Activated CD4-positive, alpha-beta memory T cell treated with anti-CD3 and anti-CD28 coated beads for 36 hours (primary cell): ENCODE measurements at places on chromosomes 6 and 20. TPM values are rescaled to one million over a fixed set of nuclear protein-coding genes. Genes with fewer than 3 reads are reported as not detected.

Gene PKIB
- 0.48 TPM for total RNA-seq

GRCh38 chr6:121522771-121523386 is 87.4 kb downstream of the GJA1 start:
- no peaks in the 10 kb centered on the region for H3K36me3 ChIP-seq
- no peaks in the 10 kb centered on the region for H3K4me1 ChIP-seq
- H3K4me3 ChIP-seq: no peak overlapping the region

DNA sequence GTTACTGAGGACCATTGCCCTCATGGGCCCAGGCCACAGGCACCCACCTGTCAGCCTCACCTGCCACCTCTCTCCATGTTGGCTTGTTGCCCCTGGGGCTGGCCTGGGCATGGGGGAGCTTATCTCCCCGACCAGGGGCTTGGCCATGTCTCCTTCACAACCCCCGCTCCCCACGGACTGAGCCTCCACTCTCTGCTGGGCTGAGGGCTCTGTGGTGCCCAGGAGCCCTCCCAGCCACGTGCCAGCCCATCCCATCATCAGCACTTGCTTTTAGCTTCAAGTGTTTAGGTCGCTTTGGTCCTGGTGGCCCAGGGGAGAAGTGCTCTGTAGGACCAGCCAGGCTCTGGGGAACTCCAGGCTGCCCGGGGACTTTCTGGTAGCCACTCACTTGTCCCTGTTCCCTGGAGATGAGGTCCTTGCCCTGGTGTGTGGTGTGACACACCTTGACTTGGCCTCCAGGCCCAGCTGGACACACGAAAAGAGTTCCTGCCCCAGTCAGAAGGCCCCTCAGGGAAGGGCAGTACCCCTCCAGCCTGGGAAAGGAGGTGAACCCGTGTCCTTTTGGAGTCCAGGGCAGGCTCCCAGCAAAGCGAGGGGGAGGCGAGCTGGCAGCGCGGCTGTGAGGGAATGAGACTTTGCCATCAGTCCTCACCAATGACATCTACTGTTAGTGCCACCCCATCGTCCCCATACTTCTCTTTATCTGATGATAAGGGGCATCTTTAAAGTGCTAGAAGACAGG is 352.6 kb downstream of the ZFAND3 start:
- H3K27ac ChIP-seq: no peak overlapping the region
- peaks cover 6% of the 10 kb centered on the region for H3K4me1 ChIP-seq
- H3K4me3 ChIP-seq: no peak overlapping the region
- no peaks in the 10 kb centered on the region for H3K36me3 ChIP-seq
- no peak for DNase-seq

Gene NHLRC1
- total RNA-seq: 0.10 TPM

GRCh38 chr20:31712564-31713311 is 9.9 kb downstream of the BCL2L1 start:
- H3K27me3 ChIP-seq: no peaks in the 10 kb centered on the region
- H3K27ac ChIP-seq: peak overlapping the region; percentile 88
- peaks cover 79% of the 10 kb centered on the region for H3K36me3 ChIP-seq
- H3K4me3 ChIP-seq: peak overlapping the region; percentile 24

GRCh38 chr20:59190466-59190865 is 26.8 kb downstream of the ZNF831 start:
- peaks cover 2% of the 10 kb centered on the region for H3K4me1 ChIP-seq
- peaks cover 3% of the 10 kb centered on the region for H3K36me3 ChIP-seq
- H3K27me3 ChIP-seq: no peaks in the 10 kb centered on the region
- DNase-seq: no peak
- H3K4me3 ChIP-seq: no peak overlapping the region

- no peaks in the 10 kb centered on the region for H3K4me1 ChIP-seq
- peaks cover 4% of the 10 kb centered on the region for H3K27me3 ChIP-seq
- H3K36me3 ChIP-seq: no peaks in the 10 kb centered on the region
- no peak overlapping the region for H3K27ac ChIP-seq
- no peak overlapping the region for H3K4me3 ChIP-seq
These were observed 55.1 kb downstream of the MYLK4 start for GRCh38 chr6:2695454-2696095.

DNA sequence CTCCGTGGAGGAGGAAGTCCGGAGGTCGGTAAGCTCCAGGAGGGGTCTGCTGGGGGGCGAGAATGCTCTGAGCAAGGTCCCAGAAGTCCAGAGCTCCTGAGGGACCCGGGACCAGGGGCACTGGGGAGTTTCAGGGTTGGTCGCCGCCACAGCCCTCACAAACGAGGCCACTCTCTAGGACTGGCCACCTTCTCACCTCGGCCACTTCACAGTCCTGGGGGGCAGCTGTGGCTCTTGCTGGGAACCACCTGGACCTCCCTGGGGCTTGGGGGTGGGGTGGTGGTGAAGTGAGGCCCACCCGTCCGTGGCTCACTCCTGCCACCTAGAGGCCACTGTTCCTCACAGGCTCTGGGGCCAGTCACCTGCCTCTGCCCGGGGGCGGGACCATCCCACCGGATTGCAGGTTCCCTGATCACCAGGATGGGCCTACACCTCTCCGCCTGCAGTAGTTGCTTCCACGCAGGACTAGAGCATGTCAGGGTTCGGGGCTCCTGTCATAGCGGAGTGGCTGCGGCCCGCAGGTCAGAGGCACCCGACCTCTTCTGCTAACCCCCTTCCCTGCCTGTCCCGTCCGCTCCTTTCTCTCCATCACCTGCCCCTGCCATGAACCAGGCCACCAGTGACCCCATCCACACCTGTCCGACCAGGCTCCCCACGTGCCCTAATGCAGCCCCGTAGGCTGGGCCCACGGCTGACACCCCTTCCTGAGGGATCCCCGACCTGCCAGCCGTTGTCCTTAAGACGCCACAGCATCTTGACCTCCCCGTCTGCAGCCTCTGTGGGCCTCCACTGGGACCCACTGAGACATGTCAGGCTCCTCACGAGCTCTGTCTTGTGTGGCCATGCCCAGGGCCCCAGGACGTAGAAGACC is 5.1 kb upstream of the TCEA2 start:
- H3K36me3 ChIP-seq: no peaks in the 10 kb centered on the region
- peak overlapping the region; percentile 39 for H3K27ac ChIP-seq
- H3K27me3 ChIP-seq: peaks cover 15% of the 10 kb centered on the region
- peak; percentile 88 for DNase-seq
- H3K4me3 ChIP-seq: peak overlapping the region; percentile 55
- H3K4me1 ChIP-seq: peaks cover 14% of the 10 kb centered on the region

- H3K36me3 ChIP-seq: no peaks in the 10 kb centered on the region
- H3K27me3 ChIP-seq: peaks cover 5% of the 10 kb centered on the region
- H3K4me1 ChIP-seq: no peaks in the 10 kb centered on the region
These were observed 28.3 kb downstream of the METTL24 start for GRCh38 chr6:110329714-110330436.

DNA sequence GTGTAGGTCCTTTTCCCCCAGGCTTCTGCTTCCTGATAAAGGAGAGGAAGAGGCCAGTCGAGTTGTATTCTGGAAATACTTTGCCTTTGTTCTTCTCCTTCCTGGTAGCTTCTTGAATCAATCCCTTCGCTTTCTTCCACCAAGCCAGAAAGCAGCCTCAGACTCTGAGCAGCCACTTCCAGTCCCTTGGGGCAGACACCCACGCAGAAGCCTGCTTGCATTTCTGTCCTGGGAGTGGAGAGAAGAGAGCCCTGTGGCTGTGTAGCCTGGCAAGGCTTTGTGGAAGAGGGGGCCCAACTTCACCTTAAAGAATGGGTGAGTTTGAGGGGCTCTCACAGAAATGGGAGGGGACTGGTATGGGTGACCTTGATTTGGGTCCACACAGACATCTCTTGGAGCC is 211.0 kb upstream of the SSTR4 start:
- DNase-seq: no peak
- H3K36me3 ChIP-seq: no peaks in the 10 kb centered on the region
- H3K4me1 ChIP-seq: no peaks in the 10 kb centered on the region
- no peak overlapping the region for H3K27ac ChIP-seq

Gene UBD
- 0.59 TPM for total RNA-seq

- no peak overlapping the region for H3K27ac ChIP-seq
- DNase-seq: no peak
- no peak overlapping the region for H3K4me3 ChIP-seq
- H3K27me3 ChIP-seq: no peaks in the 10 kb centered on the region
These were observed 44.2 kb downstream of the NOX3 start for GRCh38 chr6:155411154-155412052.

Gene IMPG1
- not detected for total RNA-seq

Gene PRSS16
- 2.4 TPM for total RNA-seq

- peaks cover 1% of the 10 kb centered on the region for H3K27me3 ChIP-seq
- no peaks in the 10 kb centered on the region for H3K4me1 ChIP-seq
- no peak for DNase-seq
- H3K27ac ChIP-seq: no peak overlapping the region
- H3K36me3 ChIP-seq: no peaks in the 10 kb centered on the region
These were observed 22.2 kb downstream of the EPB41L2 start for GRCh38 chr6:131040866-131041265.

- no peaks in the 10 kb centered on the region for H3K36me3 ChIP-seq
- no peak for DNase-seq
- no peaks in the 10 kb centered on the region for H3K27me3 ChIP-seq
These were observed 339.4 kb downstream of the CDH26 start for GRCh38 chr20:60297649-60298048.

Gene OR12D3
- not detected for total RNA-seq

Gene RCAN2
- total RNA-seq: 4.3 TPM

Gene ARMH2
- not detected for total RNA-seq

DNA sequence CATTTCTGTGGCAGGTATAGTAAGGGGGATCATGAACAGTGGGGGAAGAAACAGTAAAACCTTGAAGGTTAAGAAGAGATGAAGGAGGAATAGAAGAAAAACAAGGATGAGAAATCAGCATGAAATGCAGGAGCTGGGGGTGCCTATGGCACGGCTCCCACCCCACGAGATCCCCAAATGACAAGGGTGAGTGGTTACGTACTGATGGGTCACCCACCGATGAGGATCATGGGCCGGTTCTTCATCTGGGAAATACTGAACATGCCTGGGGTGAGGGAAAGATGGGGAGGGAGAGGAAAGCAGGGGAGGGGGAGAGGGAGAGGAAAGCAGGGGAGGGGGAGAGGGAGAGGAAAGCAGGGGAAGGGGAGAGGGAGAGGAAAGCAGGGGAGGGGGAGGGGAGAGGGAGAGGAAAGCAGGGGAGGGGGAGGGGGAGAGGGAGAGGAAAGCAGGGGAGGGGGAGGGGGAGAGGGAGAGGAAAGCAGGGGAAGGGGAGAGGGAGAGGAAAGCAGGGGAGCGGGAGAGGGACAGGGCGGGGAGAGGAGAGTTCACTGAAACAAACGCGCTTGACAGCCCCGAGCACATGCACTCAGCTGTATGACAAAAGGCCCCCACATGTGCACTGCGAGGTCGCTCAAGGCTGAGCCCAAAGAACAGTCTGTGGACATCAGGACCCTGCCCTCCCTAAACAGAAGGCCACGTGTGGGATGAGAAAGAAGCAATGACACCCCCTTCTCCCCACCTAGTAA is 25.3 kb downstream of the MOCS1 start:
- no peak for DNase-seq
- no peaks in the 10 kb centered on the region for H3K27me3 ChIP-seq
- no peak overlapping the region for H3K27ac ChIP-seq
- H3K4me1 ChIP-seq: no peaks in the 10 kb centered on the region
- no peaks in the 10 kb centered on the region for H3K36me3 ChIP-seq

DNA sequence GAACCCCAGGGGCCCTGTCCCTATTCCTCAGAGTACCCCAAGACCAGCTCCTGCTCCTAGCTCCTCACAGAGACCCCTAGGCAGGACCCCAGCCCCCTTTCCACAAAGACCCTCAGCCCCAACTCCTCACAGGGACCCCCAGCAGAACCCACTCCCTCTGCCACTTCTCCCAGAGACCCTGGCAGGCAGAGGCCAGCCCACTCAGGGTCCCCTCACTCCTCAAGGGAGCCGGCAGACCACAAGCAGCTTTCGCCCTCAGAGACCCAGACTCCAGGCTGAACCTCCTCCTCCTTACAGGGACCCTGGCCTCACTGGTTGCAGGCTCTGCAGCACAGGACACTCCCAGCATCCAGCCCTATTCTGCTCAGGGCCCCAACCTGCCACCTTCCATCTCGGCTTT is 575 bp downstream of the SLC44A4 start:
- no peaks in the 10 kb centered on the region for H3K4me1 ChIP-seq
- no peaks in the 10 kb centered on the region for H3K27me3 ChIP-seq
- H3K36me3 ChIP-seq: peaks cover 24% of the 10 kb centered on the region
- H3K27ac ChIP-seq: no peak overlapping the region

GRCh38 chr6:160270347-160270746 is 11.7 kb upstream of the SLC22A2 start:
- no peak overlapping the region for H3K4me3 ChIP-seq
- no peaks in the 10 kb centered on the region for H3K27me3 ChIP-seq
- H3K4me1 ChIP-seq: peaks cover 8% of the 10 kb centered on the region

Gene LRRC73
- total RNA-seq: not detected

DNA sequence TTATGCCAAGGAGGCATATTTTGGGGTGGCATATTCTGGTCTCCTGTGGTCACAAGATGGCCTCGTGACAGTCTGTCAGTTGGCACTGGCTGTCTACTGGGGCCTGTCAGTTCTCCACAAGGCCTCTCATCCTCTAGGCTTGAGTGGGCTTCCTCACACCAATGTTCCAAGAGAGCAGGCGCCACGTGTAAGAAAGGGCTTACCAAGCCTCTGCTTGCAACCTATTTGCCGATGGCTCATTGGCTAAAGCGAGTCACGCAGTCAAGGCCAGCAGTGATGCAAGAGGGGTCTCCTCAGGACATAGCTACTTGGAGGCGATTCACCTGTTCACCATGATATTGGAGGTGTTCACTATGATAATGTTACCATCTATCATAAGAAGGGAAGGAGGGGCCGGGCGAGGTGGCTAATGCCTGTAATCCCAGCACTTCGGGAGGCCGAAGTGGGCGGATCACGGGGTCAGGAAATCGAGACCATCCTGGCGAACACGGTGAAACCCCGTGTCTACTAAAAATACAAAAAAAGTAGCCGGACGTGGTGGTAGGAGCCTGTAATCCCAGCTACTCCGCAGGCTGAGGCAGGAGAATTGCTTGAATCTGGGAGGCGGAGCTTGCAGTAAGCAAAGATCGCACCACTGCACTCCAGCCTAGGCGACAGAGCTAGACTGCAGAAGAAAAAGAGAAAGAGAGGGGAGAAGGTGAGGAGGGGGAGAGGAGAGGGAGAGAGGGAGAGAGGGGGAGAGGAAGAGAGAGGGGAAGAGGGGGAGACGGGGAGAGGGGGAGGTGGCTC is 35.3 kb downstream of the C6orf52 start:
- H3K27ac ChIP-seq: no peak overlapping the region
- peak overlapping the region; percentile 56 for H3K4me3 ChIP-seq
- H3K27me3 ChIP-seq: peaks cover 8% of the 10 kb centered on the region
- H3K4me1 ChIP-seq: peaks cover 9% of the 10 kb centered on the region

Gene SRMS
- total RNA-seq: not detected

GRCh38 chr20:52047811-52048764 is 143.5 kb downstream of the ZFP64 start:
- no peak overlapping the region for H3K4me3 ChIP-seq
- no peak overlapping the region for H3K27ac ChIP-seq
- H3K27me3 ChIP-seq: peaks cover 4% of the 10 kb centered on the region
- peaks cover 23% of the 10 kb centered on the region for H3K4me1 ChIP-seq

- no peak overlapping the region for H3K4me3 ChIP-seq
- no peak overlapping the region for H3K27ac ChIP-seq
- H3K36me3 ChIP-seq: no peaks in the 10 kb centered on the region
- DNase-seq: no peak
These were observed 527.0 kb downstream of the CDH26 start for GRCh38 chr20:60485012-60485760.

- peaks cover 46% of the 10 kb centered on the region for H3K27me3 ChIP-seq
- no peak overlapping the region for H3K4me3 ChIP-seq
- no peak overlapping the region for H3K27ac ChIP-seq
- no peaks in the 10 kb centered on the region for H3K4me1 ChIP-seq
- H3K36me3 ChIP-seq: no peaks in the 10 kb centered on the region
- peak; percentile 20 for DNase-seq
These were observed 185.6 kb downstream of the OR2B2 start for GRCh38 chr6:27726619-27727023.

GRCh38 chr20:14033310-14033709 is 38.0 kb downstream of the MACROD2 start:
- no peak overlapping the region for H3K27ac ChIP-seq
- no peaks in the 10 kb centered on the region for H3K27me3 ChIP-seq
- H3K4me3 ChIP-seq: no peak overlapping the region
- DNase-seq: no peak
- no peaks in the 10 kb centered on the region for H3K36me3 ChIP-seq
- no peaks in the 10 kb centered on the region for H3K4me1 ChIP-seq

Gene MUCL3
- not detected for total RNA-seq
